ENCODE measurements at places on chromosomes 7 and 10. TPM values are rescaled to one million over a fixed set of nuclear protein-coding genes. Genes with fewer than 3 reads are reported as not detected.

The SMO gene
- 13.2 TPM for total RNA-seq

DNA sequence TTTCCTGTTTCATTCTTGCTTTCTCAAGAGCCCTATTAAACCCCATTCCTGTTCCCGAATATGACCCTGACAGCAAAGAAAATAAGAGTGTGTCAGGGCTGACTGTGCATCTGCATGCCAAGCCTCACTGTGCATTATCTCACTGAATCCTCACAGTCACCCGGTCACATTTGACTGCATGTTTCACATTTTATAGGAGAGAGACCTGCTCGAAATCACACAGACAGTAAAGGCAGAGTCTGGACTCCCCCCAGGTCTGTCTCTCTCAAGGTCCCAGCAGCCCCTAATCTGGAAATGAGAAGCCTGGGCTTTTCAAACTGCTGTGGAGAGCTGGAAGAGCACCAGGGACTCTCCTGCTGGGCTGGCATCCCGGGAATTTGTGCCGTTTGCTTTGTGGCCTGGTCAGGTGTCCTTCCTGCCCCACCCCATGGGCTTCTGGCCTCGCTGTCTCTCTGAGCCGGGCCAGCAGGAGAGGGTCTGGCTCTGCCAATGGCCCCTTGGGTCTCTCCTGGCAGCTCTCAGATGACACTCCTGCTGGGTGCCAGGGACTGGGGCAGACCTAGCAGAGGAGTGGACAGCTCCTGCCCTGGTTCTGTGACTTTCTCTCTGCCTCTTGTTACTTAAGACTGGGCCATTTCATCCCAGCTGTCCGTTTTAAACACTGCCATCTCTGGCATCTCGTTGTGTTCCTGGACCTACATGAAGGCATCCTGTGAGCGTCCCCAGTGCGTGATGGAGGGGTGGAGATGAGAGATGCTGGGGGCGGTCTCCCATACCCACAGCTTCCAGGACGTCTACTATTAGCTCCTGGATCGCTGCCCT, 173.6 kb downstream of the ARHGAP12 start:
- H3K4me3 ChIP-seq, result no peak overlapping the region
- peaks cover 9% of the 10 kb centered on the region for H3K4me1 ChIP-seq
- no peaks in the 10 kb centered on the region for H3K36me3 ChIP-seq
- no peak overlapping the region for H3K27ac ChIP-seq
- DNase-seq, result no peak
- no peaks in the 10 kb centered on the region for H3K27me3 ChIP-seq

GRCh38 chr10:89206402-89207180, 526 bp downstream of the CH25H start:
- peaks cover 21% of the 10 kb centered on the region for H3K4me1 ChIP-seq
- no peaks in the 10 kb centered on the region for H3K36me3 ChIP-seq
- DNase-seq, result no peak
- peaks cover 27% of the 10 kb centered on the region for H3K27me3 ChIP-seq
- H3K27ac ChIP-seq, result no peak overlapping the region

GRCh38 chr10:85170026-85170425, 841.6 kb downstream of the CCSER2 start:
- no peaks in the 10 kb centered on the region for H3K4me1 ChIP-seq
- no peak overlapping the region for H3K27ac ChIP-seq
- H3K4me3 ChIP-seq, result no peak overlapping the region
- H3K27me3 ChIP-seq, result no peaks in the 10 kb centered on the region
- no peak for DNase-seq
- H3K36me3 ChIP-seq, result no peaks in the 10 kb centered on the region

- H3K36me3 ChIP-seq, result peaks cover 2% of the 10 kb centered on the region
- H3K4me3 ChIP-seq, result no peak overlapping the region
- no peak overlapping the region for H3K27ac ChIP-seq
- H3K27me3 ChIP-seq, result no peaks in the 10 kb centered on the region
- no peaks in the 10 kb centered on the region for H3K4me1 ChIP-seq
- no peak for DNase-seq
These were observed 53.3 kb downstream of the SEC23IP start for GRCh38 chr10:119945805-119946204.

DNA sequence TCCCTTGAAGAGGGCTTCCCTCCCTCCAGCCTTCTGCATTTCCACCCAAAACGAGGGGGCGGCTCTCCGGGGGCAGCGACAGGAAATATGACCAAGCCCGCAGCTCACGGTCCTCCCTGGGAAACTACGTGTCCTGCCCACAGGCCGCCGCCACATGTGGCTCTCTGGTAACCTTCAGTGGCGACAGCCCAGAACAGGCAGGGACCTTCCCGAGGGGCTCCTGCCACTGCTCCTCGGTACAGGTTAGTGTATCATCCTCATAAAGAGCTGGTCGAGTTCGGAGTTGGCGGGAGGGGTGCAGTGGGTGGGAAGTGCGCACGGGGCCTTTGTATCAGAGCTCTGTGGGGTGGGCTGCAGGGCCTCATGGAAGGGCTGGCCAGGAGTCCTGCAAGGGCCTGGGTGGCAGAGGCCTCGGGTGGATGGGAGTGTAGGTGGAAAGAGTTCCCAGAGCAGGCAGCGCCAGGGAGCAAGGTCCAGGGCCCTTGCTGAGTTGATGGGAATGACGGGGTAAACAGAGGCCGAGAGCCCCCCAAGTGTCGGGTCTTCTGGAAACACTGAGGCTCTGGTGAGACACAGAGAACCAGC, 66.0 kb downstream of the TCERG1L start:
- no peak overlapping the region for H3K4me3 ChIP-seq
- H3K27ac ChIP-seq, result no peak overlapping the region
- no peak for DNase-seq
- no peaks in the 10 kb centered on the region for H3K36me3 ChIP-seq
- no peaks in the 10 kb centered on the region for H3K4me1 ChIP-seq
- no peaks in the 10 kb centered on the region for H3K27me3 ChIP-seq

The ATOH7 gene
- total RNA-seq, result not detected

The EDRF1 gene
- 27.8 TPM for total RNA-seq

DNA sequence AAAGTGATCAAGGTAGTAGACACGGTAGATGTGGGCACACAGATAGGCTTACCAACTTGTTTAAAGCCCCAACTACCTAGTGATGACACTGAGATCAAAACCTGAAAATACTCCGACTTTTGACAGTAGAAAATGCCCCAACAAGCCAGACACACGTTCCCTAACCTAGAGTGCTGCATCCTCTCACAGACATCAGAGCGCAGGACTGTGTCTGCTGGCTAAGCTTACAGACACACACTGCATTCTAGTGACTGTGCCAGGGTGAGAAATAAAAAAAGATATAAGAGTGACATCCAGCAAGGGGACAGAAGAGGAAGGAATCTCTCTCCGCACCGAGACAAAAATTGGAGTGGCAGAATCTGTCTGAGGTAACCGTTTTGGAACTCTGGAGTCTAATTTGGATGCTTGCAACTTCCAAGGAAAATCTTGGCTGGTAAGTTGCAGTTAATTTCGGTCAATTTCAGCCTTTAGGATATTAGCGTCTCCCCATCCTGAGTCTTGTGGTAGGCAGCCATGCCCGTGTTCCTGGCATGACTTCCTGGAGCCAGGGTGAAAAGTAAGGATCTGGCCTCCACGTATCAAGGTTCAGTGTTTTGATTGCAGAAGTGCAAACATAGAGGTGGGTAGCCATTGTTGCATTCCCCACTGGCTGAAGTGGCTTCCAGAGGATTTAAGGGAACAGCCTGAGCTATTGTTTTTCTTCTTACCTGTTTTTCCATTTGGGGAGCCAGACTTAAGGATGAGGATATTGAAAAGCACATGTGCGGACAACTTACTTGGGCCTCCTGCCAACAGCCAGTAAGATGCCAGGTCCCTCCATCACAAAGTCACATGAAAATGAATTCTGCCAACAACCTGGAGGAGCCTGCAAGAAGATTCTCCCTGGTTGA, 124.1 kb downstream of the SMURF1 start:
- H3K36me3 ChIP-seq, result no peaks in the 10 kb centered on the region
- DNase-seq, result no peak
- H3K4me1 ChIP-seq, result no peaks in the 10 kb centered on the region
- no peaks in the 10 kb centered on the region for H3K27me3 ChIP-seq
- no peak overlapping the region for H3K27ac ChIP-seq

GRCh38 chr7:34675749-34676374, 17.8 kb downstream of the NPSR1 start:
- H3K4me3 ChIP-seq, result no peak overlapping the region
- H3K4me1 ChIP-seq, result no peaks in the 10 kb centered on the region
- peak; percentile 51 for DNase-seq
- no peaks in the 10 kb centered on the region for H3K36me3 ChIP-seq
- no peak overlapping the region for H3K27ac ChIP-seq
- no peaks in the 10 kb centered on the region for H3K27me3 ChIP-seq

The FXYD4 gene
- not detected for total RNA-seq
